NCI-H2107 (cell line): ENCODE measurements at places on chromosomes 5 and 9.

DNA sequence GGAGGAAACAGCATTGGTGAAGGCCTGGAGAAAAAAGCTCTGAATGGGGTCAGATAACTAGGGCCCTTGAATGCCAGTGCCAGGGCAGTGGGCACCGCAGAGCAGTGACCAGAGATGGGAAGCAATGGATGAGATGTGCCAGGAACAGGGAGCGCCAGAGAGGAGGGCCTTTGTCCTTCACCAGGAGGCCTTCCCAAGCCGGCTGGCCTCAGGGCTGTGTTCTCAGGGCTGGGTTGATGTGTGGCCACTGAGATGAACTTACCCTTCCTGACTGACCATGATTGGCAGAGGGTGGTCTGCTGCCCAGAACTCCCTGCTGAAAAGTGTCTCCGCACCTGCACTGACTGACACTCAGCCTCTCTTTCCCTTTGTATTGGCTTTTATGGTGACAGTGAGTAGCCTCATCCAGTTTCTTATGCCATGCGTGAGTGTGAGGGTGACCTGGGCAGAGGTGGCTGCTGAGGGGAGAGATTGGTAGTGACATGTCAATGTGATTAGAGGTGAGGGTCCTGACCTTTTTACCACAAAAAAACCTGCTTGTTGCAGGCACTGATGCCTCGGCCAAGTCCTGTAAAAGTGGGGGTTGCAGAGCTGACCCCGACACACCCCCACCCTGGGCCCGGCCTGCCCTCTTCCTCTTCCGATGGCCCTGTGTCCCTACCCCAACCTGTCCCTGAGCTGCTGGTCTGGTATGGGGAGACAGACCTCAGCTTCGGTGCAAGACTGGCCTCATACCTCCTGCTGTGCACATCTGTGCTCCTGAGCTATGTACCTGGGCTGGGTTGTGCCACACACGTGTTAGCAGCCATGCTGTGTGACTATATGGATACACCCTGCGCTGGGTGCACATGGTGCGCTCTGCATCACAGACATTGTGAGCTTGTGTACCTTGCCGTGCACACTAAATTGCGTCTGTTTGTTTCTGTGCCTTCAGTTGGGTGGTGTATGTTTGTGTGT, 57.1 kb upstream of the PSD2 start:
- DNase-seq = no peak

DNA sequence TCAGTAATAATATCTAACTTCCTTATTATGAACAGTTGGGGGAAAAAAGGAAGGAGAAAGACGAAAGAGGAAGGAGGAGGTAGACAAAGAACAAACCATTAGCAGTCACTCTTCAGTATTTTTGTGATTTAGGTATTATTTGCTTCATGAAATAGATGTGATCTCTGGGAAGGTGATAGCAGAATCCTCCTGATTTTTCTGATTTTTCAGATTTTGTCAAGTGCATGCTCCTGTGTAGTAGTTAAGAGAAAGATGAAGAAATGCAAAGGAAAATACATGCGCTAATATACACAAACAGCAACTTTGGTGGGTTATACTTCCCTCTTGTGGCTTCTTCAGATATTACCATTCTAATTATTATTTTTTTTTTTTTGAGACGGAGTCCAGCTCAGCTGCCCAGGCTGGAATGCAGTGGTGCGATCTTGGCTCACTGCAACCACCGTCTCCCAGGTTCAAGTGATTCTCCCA, 31.6 kb downstream of the LMNB1 start:
- no peak for DNase-seq

DNA sequence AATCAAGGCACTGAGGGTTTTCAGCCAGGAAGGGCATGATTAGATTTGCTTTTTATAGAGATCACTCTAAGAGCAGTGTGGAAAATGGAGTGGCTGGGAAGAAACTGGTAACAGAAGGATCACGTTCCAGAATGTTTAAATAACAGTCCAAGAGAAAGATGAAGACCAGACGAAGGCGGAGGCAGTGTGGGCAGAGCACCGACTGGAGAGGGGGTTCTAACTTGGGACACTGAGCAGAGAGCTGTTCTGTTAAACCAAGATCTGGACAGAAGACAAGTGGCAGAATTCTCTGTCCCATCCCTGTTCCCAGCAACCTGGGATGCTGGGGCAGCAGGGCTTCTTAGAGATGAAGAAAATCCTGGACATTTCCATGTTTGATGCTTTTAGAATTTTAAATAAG, 249.1 kb upstream of the NR4A3 start:
- no peak for DNase-seq

GRCh38 chr5:73205305-73205704, 32.3 kb downstream of the TMEM174 start:
- peak; percentile 83 for DNase-seq

DNA sequence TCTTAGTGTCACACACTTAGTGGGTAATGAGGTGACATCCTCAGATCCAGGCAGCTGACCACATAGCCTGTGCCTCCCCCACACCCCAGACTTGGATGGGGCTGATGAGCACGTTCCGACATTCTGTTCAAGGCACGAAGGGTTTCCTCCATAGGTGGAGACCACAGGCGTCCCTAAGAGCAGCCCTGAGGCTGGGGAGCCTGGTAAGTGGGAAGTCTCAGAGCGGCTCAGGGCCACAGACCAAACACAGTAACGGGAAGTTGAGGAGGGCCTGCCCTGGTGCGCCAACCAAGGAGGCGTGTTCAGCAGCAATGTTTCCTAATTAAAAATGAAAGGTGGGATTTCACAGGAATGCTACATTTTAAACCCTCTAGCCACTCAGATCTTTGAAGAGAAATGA, 102.3 kb upstream of the PHYKPL start:
- DNase-seq = no peak
